ENCODE measurements at places on chromosomes 11 and 22.

GRCh38 chr22:32202539-32203180 lies 2.2 kb downstream of the RFPL2 start:
- DNase-seq: peak; percentile 6

- DNase-seq: no peak
Measured at GRCh38 chr11:14549891-14550290, 29.7 kb upstream of the PSMA1 start.

DNA sequence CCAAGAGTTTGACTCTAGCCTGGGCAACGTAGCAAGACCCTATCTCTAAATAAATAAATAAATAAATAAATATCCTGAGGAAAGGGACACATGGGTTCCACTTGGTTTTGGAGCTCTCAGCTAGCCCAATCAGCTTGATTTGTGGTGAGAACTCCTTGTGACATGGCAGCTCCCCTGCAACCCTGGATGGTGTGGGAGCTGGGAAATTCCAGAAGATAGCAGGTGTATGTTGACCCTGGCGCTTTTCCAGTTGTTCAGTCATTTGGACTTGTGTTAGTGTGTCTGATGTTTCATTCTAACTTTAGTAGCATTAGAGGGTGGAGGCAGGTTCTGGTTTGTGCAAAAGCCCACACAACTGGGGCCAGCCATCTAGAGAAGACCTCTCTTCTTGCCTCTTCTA lies 148.5 kb upstream of the NCAM1 start:
- DNase-seq: no peak

DNA sequence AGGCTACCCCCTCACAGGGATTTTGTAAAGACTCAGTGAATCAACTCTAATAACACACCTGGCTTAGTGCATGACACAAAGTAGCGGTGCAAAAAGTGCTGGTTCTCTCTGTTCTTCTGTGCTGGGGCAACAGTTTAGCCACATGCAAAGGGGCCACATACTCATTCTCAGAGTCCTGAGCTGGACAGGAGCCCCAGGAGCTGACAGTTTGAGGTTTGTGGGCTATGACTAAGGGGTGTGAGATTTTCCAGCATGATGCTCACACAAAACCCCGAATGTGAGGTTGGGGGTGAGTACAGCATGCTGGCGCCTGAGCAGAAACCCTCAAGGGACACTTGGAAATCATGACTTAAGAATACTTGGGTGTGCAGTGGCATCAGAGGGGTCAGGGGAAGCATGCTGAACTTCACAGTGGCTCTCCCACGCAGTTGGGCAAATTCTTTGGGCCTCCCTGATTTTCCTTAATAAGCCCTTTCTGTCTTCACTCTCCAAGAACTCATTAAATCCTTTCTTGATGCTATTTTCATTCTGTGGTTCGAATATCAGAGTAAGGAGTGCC lies 31.0 kb downstream of the TMPRSS5 start:
- peak; percentile 96 for DNase-seq

- no peak for DNase-seq
Measured at GRCh38 chr22:39381009-39381755, 18.4 kb upstream of the TAB1 start.

- DNase-seq: no peak
Measured at GRCh38 chr11:62588966-62589637, 2.2 kb downstream of the TUT1 start.

GRCh38 chr22:46587061-46587460 lies 33.1 kb upstream of the GRAMD4 start:
- DNase-seq: no peak

- DNase-seq: no peak
Measured at GRCh38 chr11:75792997-75793800, 21.8 kb upstream of the UVRAG start.

- DNase-seq: no peak
Measured at GRCh38 chr11:20874358-20874757, 205.0 kb downstream of the NELL1 start.

GRCh38 chr22:49915610-49916009 lies 2.6 kb downstream of the ALG12 start:
- no peak for DNase-seq

GRCh38 chr11:1006762-1007161 lies 29.8 kb downstream of the MUC6 start:
- no peak for DNase-seq

DNA sequence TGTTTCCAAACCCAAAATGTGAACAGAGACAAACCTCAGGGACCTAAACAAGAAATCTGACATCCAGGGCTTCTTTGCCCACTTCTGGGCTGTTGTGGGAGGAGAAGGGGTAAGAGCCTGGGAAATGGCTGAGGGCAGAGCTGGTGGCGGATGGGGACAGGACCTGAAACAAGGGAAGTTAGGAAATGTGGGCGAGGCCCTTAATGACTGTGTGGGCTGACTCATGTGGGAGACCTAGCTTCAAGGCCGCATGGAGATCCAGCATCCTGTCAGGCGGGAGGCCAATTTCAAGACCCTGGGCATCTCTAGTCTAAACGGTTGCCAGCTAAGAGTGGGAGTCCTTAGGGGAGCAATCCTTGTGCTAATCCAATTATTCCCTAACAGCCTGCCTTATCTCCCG lies 2.1 kb upstream of the OAF start:
- DNase-seq: peak; percentile 65

DNA sequence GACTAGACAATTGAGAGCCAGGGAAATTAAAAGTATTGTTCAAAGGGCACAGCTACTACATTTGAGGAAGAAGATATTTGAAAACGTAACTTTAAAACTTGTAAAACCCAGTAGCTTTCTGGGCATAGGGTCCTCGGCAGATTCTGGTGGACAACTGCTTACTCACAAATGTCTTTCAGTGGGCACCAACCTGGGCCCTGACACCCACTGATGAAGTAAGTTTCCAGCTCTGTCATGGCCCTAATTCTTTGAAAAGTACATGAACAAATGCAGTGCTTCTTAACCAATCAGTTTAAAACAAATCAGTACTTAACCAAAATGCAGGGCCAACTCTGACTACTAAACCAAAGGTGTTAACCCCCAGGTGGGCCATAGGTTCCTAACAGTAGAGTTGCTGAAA lies 1170.1 kb downstream of the LRRC4C start:
- DNase-seq: no peak

- no peak for DNase-seq
Measured at GRCh38 chr11:105298174-105298573, 158.6 kb upstream of the CARD18 start.

DNA sequence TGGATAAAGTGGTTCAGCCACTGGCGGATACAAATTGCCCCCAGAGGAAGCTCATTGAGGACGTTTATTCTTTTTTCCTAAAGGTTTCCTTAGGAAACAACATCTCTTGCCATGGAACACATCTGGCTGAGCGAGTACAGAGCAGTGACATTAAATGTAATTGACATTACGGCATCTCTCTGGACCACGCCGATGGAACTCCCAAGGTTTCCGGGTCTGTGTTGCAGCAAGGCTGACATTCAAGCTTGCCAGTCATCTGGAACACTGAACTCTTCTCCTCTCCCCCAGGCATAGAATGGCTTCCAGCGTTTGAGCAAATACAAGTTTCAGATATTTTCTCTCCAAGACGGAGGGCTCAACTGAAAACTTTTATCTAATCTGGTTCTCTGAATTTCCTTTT lies 42.1 kb downstream of the CLMP start:
- DNase-seq: no peak

GRCh38 chr11:61033417-61033816 lies 61.9 kb downstream of the CD6 start:
- DNase-seq: no peak

DNA sequence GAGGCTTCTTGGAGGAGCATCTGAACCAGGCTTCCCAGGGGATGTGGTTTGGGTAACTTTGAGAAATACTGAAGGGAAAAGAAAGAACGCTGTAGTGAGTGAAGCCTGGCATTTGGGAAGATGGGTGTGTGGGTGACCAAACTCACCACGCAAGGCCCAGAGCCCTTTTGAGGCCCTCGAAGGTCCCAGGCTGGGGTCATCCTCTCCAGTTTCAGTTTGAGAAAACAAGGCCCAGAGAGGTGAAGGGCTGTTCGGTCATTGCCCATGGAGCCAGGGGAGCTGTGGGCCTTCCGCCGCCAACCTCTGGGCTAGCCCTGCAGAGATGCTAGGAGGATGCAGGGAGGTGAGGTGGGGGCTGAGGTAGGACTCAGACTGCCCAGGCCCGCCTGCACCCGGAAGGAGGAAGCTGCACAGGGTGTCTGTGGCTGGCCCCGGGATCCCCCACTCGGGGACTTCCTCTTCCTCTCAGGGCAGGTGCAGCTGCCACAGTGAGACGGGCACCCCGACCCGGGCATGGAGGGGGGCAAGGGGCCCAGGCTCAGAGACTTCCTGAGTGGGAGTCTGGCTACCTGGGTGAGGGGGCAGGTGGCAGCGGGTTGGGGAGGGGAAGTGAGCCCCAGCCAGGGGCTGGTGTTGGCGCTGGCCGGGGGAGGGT lies at the start of gene CCDC88B:
TSS of gene CCDC88B (plus strand) at position 451 of the 655 bp plus-strand sequence. CDS start at position 514, 63 bp downstream.
- no peak for DNase-seq

DNA sequence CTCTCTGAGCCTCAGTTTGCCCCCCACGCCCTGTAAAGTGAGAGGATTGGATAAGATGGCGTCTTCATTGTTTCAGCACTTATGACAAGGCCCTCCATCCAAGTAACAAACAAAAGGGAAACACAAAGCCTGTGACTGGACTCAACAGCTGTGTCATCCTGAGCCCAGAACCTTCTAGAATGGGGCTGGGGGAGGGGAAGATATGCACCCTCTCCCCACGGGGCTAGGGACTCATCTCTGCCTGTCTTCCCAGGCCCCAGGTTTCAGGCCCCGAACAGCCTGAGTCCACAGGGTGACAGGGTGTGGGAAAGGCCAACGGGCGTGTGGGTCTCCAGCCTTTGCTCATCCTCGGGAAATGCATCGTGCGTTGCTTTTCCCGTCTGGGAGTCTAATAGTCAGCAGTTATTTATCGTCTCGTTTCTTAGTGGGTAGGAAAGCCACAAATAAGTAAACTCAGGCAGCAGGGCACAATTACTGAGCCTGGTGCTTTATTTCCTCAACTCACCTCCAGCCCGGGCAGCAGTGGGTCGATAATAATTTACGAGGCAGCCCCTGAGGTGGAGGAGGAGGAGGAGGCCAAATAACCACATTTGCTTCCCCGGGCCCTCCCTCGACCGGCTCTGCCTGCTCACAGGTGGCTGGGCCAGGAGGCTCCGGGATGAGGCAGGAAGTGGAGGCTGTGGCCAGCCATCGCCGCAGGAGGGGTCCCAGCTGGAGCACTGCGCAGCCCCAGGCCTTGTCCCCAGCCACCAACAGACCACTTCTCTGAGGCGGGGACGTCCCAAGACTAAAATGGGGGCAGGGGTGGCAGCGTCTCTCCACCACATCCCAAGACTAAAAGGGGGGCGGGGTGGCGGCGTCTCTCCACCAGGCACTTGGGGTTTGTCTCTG lies 54.4 kb downstream of the FLRT1 start:
- DNase-seq: peak; percentile 28

GRCh38 chr11:124329787-124330478 lies 9.9 kb upstream of the OR8D2 start:
- no peak for DNase-seq

GRCh38 chr11:103944251-103944940 lies 92.0 kb upstream of the DDI1 start:
- DNase-seq: no peak

- DNase-seq: peak; percentile 87
Measured at GRCh38 chr11:20367313-20367948, 3.9 kb downstream of the HTATIP2 start.

DNA sequence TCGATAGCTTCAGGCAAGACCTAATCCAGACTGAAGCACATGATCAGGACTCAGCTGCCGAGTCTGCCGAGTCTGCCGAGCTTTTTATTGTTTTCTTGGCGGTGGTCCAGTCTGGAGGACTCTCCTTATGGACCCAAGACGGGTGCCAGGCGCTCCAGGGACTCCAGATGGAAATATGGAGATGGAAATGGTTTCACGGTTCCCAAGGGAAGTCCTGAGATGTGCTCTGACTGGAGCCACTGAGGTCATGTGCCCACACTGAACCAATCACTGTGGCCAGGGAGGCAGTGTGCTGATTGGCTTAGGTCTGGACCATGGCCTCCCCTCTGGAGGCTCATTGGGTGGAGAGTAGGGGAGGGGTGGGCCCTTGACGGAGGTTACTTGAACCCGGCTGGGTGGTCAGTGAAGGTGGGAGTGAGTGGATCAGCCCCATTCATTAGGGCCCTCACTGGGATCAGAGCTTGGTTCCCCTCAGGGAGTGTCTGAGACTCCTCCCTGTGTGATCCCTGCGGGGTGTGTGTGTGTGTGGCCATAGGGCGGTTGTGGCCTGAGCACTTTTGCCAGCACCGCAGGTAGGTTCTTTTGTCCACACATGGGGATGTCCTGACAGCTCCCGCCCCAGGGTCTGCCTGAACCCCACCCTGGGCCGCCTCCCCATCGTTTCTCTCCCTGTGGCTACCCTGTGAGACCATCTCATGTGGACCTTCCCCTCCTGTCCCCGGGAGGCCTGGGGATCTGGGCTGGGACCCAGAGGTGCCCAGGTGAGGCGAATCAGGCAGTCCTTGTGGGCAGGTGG lies 14.0 kb downstream of the RPS6KA4 start:
- DNase-seq: peak; percentile 9

GRCh38 chr22:22953791-22954190 lies 66.2 kb downstream of the IGLL5 start:
- no peak for DNase-seq

DNA sequence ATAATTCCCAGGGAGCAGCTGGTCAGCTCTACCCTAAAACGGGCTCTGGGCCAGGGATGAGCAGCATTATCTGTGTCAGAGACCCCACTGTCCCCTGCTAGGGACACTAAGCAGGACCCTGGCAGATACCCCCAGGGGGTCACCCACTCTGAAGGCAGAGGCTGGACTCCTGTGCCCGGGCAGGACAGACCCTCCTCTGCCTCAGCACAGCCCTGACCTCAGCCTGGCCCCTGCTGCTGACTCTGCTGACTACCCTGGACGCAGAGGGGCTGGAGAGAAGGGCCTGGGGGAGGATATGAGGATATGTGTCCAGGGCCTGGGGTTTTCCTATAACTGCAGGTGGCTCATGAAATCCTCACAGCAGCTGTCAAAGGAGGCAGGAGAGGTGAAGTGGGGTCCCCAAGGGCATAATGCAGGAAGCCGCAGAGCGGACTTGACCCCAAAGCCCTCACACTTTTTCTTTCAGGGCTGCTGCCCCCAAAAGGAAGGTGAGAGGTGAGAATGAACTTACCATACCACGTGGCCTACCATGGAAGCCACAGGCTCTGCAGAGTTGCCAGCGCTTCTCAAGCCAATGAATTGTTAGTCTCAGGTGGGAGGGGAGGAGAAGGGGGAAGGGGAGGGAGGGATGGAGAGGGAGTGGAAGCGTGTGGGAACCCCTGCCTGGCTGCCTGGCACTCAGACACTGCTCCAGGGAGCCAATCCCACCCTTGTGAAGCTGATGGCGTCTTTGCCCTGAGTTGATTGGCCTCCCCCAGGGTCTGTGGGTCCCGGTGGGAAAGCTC lies 76.7 kb upstream of the WNT11 start:
- DNase-seq: no peak

- DNase-seq: peak; percentile 64
Measured at GRCh38 chr11:109247071-109247470, 174.9 kb upstream of the C11orf87 start.

GRCh38 chr22:21064917-21065864 lies 19.4 kb downstream of the LRRC74B start:
- DNase-seq: no peak

DNA sequence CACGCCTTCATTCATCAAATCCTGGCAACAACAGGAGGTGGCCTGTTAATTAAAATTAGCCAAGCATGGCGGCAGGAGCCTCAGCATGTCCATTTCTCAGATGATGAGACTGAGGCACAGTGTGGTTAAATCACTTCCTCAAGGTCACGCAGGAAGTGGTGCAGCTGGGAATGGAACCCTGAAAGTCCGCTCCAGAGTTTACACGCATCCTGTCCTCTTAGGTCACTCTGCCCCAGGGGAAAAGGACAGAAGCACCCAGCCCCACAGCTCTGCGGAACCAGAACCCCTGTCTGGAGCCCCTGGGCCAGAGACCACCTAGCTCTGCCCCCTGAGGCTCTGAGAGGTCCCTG lies 19.6 kb downstream of the RPL3 start:
- no peak for DNase-seq

- DNase-seq: no peak
Measured at GRCh38 chr22:29946220-29946619, 63.2 kb downstream of the MTMR3 start.

Measured in fibroblast of skin of abdomen (primary cell).